ENCODE measurements at places on chromosomes 6 and 20.
A peak's percentile ranks its signal among the peaks of the same experiment; 100 is the strongest.

DNA sequence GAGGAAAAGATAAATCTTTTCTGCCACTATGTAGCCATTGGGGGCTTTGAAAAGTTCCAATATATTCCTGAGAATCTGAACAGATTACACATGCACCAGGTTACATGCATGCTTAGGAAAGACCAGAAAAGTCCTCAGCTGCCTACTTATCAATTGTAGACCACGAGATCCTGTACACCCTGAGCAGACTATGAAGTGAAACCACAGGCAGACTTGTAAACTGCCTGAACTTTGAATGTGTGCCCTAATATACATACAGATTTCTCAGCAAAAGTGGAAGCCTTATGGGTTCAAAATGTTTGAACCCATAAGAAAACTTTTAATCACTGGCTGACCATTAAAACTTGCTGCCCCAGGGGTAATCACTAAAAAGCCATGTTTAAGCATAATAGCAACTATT, 273.5 kb upstream of the RUNX2 start:
- no peak for DNase-seq

DNA sequence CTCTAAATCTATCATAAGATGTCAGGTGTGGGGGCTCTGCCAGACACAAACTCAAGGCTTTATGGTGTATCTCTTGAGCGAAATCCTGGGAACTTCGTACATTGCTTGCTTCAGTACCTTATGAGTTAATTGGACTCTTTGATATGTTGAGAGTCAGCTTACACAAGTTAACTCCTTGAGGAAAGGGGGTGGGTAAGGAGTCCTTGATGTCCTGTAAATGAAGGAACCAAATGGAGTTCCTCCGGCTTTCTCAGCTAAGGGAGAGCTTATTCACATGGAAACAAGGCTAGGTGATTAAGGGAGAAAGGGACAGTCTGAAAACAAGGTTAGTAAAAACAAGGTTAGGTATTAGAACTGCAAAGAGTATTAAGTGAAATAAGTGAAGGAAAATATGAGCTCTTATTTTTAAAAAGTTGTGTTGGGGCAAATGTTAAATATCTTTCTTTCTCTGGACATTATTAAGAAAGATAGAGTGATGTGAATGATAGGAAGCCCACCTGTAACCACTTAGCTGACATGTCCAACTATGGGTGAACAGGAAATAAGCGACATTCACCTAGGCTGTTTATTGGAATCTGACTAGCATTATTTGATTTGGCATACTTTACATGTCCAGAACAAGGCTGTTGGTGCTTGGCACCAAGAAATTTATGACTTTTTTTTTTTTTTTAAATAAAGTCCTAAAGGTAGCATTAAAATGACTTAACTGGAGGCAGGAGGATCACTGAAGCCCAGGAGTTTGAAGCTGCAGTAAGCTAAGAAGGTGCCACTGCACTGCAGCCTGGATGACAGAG, 26.5 kb downstream of the GTF2H5 start:
- DNase-seq: no peak

GRCh38 chr20:50107796-50108331, 5.1 kb downstream of the UBE2V1 start:
- DNase-seq: no peak

- DNase-seq: no peak
Measured at GRCh38 chr20:6038256-6038655, 15.6 kb downstream of the LRRN4 start.

- DNase-seq: no peak
Measured at GRCh38 chr20:17501701-17502100, 29.5 kb downstream of the BFSP1 start.

GRCh38 chr6:100721256-100721655, 159.9 kb downstream of the ASCC3 start:
- no peak for DNase-seq

- peak; percentile 37 for DNase-seq
Measured at GRCh38 chr6:134882426-134883038, 67.4 kb downstream of the ALDH8A1 start.

DNA sequence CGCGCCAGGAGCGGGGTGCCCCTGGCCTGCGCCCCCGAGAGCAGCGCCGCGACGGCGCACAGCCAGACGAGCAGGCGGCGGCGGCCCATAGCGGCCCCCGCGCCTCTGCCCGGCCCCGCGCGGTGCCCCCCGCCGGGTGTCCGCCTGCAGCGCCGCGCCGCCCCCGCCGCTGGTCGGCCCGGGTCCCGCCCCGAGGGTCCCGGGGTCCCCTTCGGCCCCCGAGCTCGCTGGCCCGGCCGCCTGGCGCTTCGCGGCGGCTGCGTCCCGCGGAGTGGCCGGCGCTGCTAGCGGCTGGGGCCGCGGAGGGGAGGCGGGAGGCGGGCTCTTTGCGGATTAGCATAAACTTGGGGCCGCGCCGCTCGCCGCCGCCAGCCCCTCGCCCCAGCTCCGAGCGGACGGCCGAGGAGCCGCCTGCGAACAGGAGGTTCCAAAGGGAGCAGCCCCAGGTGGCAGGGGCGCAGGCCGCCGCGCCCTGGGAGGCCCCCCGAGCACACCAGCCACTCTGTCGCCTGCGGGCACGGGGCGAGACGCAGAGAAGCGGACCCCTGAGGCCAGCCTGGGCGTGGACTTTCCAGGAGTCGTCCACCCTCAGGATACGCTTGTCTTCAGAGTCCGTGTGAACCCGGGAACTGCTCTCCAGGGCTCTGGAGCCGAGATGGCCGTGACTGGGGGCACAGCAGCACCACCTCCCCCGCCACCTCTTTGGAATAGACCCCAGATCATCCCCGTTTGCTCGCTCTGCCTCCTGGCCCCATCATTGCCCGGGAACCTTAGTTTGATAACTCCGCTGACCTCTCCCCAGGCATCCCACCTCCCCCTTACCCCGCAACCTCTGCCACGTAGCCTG, at the start of gene EMILIN3:
Gene EMILIN3, minus strand, starts transcription at position 273 of the 847 bp plus-strand sequence. Its CDS starts 184 bp downstream, at position 89.
- DNase-seq: no peak

- no peak for DNase-seq
Measured at GRCh38 chr6:45574014-45574461, 196.3 kb upstream of the SUPT3H start.

GRCh38 chr6:42354702-42355101, 97.0 kb downstream of the TRERF1 start:
- no peak for DNase-seq

- no peak for DNase-seq
Measured at GRCh38 chr20:51426718-51427650, 115.5 kb downstream of the NFATC2 start.

DNA sequence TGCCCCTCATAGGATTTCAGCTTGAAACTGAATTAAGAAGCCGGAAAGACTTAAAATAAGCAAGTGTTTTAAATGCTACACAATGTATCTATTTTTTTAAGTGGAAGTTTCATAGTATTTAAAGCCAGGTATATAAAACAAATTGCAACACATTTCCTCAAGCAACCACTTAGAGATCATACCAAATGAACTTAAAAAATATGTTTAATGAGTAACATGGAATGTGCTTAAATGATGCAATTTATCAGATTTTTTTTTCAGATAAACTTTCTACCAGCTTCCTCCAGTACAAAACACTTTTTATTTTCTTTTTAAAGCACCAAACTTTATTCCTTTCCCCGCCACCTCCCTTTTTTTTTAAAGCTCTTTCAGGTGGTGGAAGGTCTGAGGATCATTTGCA, 534.3 kb downstream of the BMP2 start:
- no peak for DNase-seq

DNA sequence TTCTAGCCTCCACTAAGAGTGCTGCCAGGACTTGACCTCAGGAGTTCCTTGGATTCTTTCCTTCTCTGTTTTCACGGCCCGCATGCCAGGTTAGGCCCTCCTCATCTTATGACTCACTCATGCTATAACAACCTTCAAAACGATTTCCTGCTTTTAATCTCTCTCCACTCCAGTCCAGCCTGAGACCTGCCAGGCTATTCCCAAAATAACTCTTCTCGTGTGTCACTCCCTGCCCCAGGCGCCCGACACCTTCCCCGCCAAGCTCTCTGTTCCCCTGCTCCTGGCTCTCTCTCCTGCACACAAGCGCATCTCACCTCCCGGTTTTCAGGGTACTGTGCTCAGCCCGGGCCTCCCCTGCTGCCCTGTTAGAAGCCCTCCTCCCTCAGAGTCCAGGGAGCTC, 64.1 kb upstream of the RPS6KA2 start:
- no peak for DNase-seq

GRCh38 chr20:53870426-53871315, 199.7 kb downstream of the BCAS1 start:
- DNase-seq: no peak

- no peak for DNase-seq
Measured at GRCh38 chr6:100593522-100593921, 128.8 kb upstream of the SIM1 start.

DNA sequence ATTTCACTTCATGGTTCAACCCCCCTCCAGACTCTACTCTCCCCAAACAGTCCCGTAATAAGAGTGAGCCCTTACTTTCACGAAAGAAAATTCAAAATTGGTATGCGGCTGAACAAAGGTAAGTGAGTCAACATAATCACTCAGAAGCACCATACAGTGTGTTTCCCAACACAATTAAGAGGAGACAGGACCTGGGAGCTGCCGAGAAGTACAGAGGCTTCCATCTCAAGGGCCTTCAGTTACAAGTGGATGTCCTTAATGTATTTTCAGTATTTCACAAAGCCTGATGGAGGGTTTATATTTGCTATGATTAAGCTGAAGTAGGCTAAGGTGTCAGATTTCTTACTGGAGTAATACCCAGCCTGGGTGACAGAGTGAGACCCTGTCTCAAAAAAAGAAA, 51.1 kb downstream of the MYO6 start:
- no peak for DNase-seq

GRCh38 chr6:136166815-136167214, 83.3 kb downstream of the MTFR2 start:
- DNase-seq: no peak

- DNase-seq: no peak
Measured at GRCh38 chr6:83860359-83860755, 868 bp downstream of the CYB5R4 start.

- no peak for DNase-seq
Measured at GRCh38 chr6:151681433-151682059, 125.9 kb upstream of the ESR1 start.

DNA sequence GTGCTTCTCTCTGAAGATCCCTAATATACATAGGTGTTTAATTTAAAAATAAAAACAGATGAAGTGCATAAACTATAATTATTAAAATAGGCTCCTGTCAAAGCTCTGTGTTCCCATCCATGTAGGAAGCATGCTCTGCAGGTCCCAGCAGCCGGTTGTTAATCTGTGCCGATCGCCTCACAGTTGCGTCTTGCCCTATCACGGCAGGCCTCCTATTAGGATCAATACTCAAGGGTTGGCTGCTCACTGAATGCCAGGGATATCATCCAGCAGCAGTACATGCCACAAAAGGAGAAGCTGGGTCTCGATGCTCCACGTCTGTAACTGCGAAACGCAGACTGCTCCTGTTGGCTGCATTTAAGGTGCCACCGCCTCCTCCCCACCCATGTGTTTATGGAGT, 369.8 kb downstream of the CDH4 start:
- no peak for DNase-seq

DNA sequence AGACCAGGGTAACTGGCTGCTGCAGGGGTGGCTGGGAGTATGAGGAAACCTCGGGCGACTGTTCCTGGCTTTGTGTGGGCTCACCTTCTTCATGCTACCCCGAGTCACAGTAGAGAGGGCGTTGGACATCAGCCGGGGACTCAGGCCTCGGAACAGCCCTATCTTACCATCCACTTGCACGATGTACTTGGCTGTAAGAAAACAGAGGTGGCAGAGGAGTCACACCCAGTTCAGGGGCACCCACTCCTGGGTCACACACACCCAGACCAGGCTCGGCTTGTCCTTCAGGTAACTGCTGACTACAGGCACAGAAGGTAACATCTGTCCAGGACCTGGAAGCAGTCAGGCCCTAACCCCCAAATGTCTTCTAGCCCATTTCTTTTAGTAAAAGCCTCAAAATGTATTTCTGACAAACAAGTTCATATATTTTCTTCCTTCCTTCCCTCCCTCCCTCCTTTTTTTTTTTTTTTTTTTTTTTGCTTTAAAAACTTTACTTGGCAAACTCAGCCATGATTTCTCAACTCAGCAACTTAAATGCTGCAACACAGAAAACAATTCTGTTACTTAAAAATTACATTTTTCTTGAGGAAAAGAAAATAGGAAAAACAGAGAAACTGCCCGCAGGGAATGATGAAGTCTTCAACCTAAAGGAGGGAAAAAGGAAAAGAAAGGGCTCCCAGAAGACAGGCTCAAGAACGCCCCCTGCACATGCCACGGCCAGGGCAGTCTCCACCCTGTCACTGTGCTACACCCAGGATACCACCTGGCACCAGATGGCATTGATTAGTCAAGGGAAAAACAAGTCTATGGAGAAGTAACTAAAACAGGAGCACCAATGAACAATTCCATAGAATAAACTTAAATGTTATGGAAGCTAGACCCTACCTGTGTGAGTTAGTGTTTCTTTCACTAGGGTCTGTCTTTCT, 7.3 kb downstream of the MTCH1 start:
- no peak for DNase-seq

DNA sequence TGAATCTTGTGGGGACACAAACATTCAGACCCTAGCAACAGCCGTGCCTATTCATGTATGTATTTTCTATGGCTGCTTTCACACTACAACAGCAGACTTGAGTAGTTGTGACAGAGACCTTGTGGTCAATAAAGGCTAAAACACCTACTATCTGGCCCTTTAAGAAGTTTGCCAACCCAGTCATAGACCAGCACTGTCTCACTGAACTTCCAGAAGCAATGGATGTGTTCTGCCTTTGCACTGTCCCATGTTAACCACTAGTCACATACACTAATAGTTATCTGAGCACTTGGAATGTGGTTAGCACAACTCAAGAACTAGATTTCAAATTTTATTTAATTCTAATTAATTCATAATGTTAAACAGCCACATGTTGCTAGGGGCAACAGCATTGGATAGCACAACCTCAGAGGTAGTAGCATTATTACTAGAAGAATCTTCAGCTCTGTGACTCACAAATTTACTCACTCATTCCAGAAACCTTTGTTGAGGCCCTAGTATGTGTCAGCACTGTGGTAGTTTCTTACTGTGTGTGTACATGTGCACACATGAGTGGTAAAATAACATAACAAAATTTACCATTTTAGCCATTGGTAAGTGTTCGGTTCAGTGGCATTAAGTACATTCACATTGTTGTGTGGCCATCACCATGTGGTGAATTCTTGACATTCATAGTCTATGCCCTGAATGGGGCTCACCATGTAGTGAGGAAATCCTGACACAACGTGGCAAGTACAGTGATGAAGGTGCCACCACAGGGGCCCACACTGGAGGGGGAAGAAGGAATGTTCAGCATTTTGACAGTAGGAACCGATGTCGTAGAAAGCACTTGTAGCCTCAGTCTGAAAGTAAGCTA, 107.3 kb downstream of the CEP57L1 start:
- peak; percentile 21 for DNase-seq

GRCh38 chr6:32087574-32088486, 21.3 kb downstream of the TNXB start:
- peak; percentile 84 for DNase-seq

DNA sequence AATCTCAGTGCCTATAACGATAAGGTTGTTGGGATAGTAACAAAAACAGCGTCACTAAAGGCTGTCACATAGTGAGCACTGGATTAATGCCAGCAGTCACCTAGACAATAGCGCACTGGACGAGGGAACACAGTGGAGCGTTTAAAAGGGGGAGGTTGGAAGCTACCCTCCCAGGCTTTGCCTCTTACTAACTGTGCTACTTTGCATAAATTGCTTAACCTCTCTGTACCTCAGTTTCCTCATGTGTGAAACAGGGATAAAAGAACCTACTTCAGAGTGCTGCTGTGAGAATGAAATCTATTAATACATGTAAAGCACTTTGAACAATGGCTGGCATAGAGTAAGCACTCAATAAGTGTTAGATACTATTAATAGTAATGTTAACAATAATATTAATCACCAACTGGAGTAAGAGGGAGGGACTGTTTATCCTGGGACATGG, 10.5 kb downstream of the BCL2L1 start:
- DNase-seq: no peak

- DNase-seq: no peak
Measured at GRCh38 chr6:5308066-5308465, 46.8 kb downstream of the FARS2 start.

All from stimulated activated CD4-positive, alpha-beta T cell treated with anti-CD3 and anti-CD28 coated beads, Interleukin-15, amount 100 ng/mL, for 24 hours (primary cell).